Uterus (tissue), 4 donors: ENCODE measurements at places on chromosomes 7 and 10. TPM values are rescaled to one million over a fixed set of nuclear protein-coding genes. Genes with fewer than 3 reads are reported as not detected.

Gene TMEM273
- total RNA-seq = 8.5 TPM

Gene JCAD
- total RNA-seq = 51.0 TPM

Gene ZP3
- total RNA-seq = not detected

Gene GDF10
- not detected for total RNA-seq

Gene MPLKIP
- total RNA-seq = 26.3 TPM

GRCh38 chr7:71186535-71187057, 54.7 kb downstream of the GALNT17 start:
- no peak overlapping the region for H3K4me3 ChIP-seq
- DNase-seq = no peak

DNA sequence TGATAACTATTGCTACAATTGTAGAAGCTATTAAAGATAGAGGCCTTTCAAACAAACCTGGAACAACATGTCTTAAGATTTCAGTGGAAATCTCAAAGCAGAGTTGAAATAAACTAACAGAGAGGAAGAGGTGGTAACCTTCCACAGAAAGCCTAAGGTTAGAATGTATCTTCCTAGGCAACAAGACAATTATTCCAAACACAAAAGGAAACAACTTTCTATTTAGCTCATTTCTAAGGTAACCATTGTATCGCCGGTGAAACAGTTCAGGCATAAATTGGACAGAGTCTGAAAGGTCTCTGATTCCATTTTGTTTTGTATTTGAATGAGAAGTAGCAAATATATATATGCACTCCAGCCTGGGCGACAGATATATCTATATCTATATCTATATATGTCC, 30.7 kb upstream of the HYCC1 start:
- H3K4me3 ChIP-seq = no peak overlapping the region
- H3K27me3 ChIP-seq = no peaks in the 10 kb centered on the region
- DNase-seq = no peak
- H3K27ac ChIP-seq = no peak overlapping the region

- H3K4me3 ChIP-seq = peak overlapping the region; percentile 54
- no peaks in the 10 kb centered on the region for H3K27me3 ChIP-seq
- DNase-seq = no peak
- H3K27ac ChIP-seq = peak overlapping the region; percentile 32
These were observed 1.5 kb downstream of the FAM131B start for GRCh38 chr7:143360788-143361551.

DNA sequence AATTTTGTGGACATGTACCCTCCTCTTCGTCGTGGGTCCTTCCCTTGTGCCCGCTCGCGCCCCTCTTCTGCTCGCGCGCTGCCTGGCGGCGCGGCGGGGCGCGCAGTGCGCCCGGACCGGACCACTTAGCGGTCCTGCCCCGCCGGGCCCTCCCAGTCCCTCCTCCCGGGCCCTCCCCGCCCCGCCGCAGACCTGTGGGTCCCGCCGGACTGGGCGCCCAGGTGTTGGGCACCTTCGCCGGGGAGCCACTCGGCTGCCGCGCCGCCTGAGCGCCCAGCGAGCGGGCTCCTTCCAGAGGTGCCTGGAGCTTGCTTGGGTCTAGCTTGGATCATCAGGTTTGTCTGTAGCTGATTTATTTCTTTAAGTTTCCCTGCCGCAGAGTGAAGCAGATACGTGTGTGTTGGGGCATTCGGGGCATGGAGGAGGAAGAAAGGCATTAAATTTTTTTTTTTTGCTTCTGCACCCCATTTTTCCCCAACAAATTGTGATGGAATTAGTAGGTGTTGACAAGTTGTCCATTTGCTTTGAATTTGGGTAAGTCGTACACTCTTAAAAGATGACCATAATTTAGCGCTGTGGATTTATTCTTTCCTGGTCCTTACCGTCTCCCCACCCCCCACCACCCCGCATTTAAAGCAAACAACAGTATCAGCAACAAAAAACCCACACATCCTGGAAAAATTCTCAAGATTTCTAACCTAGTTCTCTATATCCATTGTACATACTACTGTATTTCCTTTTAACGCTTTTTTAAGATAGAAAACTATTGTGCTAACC, 905 bp downstream of the C1GALT1 start:
- peak; percentile 34 for DNase-seq
- H3K4me3 ChIP-seq = peak overlapping the region; percentile 96
- no peaks in the 10 kb centered on the region for H3K4me1 ChIP-seq
- no peaks in the 10 kb centered on the region for H3K36me3 ChIP-seq
- peak overlapping the region; percentile 95 for H3K27ac ChIP-seq

GRCh38 chr7:155577509-155577905, 31.1 kb upstream of the CNPY1 start:
- H3K27ac ChIP-seq = no peak overlapping the region
- no peak overlapping the region for H3K4me3 ChIP-seq
- H3K4me1 ChIP-seq = no peaks in the 10 kb centered on the region

GRCh38 chr10:17229016-17229716, 1.1 kb downstream of the VIM start:
- H3K27me3 ChIP-seq = no peaks in the 10 kb centered on the region
- H3K4me3 ChIP-seq = peak overlapping the region; percentile 93
- peak; percentile 93 for DNase-seq
- H3K36me3 ChIP-seq = no peaks in the 10 kb centered on the region
- no peaks in the 10 kb centered on the region for H3K4me1 ChIP-seq
- peak overlapping the region; percentile 100 for H3K27ac ChIP-seq

DNA sequence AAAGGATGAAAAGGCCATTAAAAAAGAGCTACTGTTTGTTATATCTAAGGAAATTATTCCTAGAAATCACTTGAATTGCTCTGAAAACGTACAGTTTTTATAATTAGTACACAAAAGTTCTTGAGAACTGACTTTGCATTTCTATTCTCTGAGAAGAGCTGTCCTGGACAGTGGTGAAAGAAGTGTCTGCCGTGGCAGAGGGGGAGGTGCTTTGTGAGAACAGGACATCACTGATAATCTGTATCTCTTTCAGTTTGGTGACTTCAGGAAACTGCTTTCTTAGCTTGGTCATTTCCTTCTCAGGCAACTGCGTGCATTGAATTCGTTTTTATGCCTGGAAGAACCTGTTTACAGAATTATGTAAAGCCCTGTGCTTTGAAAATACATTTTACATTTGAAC, 52.1 kb downstream of the POLL start:
- no peak overlapping the region for H3K27ac ChIP-seq

GRCh38 chr7:149316606-149317005, 54.6 kb downstream of the ZNF783 start:
- no peaks in the 10 kb centered on the region for H3K27me3 ChIP-seq
- H3K4me3 ChIP-seq = no peak overlapping the region
- H3K27ac ChIP-seq = no peak overlapping the region
- DNase-seq = no peak
- no peaks in the 10 kb centered on the region for H3K36me3 ChIP-seq

DNA sequence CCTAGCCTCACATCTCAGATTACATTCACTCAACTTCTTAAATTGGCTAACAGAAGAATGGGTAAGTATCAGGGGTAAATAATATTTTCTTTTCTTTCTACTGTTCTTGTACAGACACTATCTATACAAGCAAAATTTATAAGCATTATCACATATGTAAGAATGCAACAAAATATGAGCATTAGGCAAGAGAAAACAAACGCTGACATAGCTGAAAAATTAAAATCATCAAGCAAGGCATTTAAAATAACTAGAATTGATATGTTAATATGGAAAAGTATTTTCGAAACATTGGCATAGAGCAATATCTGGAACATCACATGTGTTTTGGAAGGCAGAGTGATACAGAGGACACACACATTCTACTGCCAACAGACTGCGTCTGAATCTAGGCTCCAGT, 1175.3 kb upstream of the LRRN3 start:
- no peaks in the 10 kb centered on the region for H3K4me1 ChIP-seq
- no peak for DNase-seq
- no peaks in the 10 kb centered on the region for H3K27me3 ChIP-seq
- H3K27ac ChIP-seq = no peak overlapping the region
- H3K4me3 ChIP-seq = no peak overlapping the region

- DNase-seq = no peak
- H3K36me3 ChIP-seq = no peaks in the 10 kb centered on the region
- H3K27me3 ChIP-seq = no peaks in the 10 kb centered on the region
- no peak overlapping the region for H3K4me3 ChIP-seq
These were observed 57.0 kb downstream of the NUDCD3 start for GRCh38 chr7:44433255-44434022.

DNA sequence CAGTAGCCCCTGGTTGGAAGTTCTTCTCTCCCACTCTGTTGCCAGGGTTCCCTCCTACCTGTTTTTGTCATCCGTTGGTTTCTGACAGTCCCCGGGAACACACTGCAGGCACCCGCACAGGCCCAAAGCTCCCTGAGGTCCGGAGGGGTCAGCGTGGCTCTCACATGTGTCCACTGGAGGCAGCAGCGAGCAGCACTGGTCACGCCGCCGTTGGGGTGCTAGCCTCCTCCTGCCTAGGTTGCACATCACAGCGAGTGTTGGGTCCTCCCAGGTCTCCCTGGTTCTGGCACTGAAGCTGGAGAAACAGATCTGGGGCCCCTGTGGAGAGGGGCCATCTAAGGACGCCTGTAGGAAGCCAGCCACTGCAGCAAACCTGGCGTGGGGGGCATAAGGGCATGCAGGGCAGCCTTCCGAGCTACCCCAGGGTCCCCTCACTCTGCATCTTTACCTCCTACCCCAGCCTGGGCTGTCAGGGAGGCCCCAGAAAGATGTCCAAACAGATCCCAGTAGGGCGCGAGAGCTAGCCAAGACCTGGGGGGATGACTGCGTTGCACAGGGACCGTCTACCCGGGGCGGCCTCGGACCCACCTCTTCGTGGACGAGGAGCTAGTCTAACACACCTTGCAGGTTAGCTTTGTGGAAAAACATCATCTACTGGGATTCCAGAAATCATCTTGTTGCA, 28.9 kb downstream of the LRRC27 start:
- H3K4me1 ChIP-seq = no peaks in the 10 kb centered on the region
- no peaks in the 10 kb centered on the region for H3K27me3 ChIP-seq
- H3K36me3 ChIP-seq = no peaks in the 10 kb centered on the region
- DNase-seq = no peak
- no peak overlapping the region for H3K27ac ChIP-seq
- no peak overlapping the region for H3K4me3 ChIP-seq

DNA sequence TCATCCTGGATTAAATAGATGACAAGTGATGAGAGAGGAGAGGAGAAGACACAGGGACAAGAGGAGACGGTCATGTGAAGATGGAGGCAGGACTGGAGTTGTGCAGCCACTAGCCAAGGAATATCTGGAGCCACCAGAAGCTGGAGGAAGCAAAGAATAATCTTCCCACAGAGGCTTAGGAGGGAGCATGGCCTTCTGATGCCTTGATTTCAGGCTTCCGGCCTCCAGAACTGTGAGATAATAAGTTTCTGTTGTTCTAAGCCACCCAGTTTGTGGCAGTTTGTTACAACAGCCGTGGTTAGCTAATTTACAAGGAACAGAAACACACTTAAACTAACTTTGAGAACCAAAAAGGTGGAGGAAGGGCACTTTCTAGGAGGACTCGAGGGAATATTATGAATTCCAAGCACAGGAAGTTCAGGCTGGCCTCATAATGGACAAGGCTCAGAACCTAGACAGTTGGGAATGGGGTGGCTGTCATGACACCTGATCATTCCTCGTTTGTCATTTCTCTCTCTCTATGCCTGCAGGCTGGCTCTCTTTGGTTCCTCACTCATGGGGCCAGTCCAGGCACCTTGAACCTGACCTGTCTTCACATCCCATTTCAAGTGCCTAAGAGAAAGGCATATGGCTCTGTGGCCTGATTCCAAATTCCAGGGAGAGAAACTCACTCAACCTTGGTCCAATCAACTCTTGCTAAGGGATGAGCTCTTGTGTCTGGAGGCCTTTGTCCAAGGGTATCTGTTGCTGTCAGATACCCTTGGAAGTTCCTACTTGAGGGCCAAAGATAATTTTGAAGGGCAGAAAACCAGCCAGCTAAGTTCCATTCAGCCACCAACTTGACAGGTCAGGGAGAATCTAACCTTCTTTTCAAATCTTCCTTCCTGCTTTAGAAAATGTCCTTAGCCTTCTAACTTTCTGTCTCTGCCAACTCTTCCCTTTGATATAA, 33.5 kb upstream of the PDZD8 start:
- H3K27me3 ChIP-seq = no peaks in the 10 kb centered on the region
- H3K4me1 ChIP-seq = no peaks in the 10 kb centered on the region
- H3K4me3 ChIP-seq = no peak overlapping the region

- H3K27ac ChIP-seq = no peak overlapping the region
- DNase-seq = no peak
- H3K4me1 ChIP-seq = no peaks in the 10 kb centered on the region
- no peaks in the 10 kb centered on the region for H3K36me3 ChIP-seq
These were observed 87.4 kb downstream of the CCDC3 start for GRCh38 chr10:12914111-12914510.

DNA sequence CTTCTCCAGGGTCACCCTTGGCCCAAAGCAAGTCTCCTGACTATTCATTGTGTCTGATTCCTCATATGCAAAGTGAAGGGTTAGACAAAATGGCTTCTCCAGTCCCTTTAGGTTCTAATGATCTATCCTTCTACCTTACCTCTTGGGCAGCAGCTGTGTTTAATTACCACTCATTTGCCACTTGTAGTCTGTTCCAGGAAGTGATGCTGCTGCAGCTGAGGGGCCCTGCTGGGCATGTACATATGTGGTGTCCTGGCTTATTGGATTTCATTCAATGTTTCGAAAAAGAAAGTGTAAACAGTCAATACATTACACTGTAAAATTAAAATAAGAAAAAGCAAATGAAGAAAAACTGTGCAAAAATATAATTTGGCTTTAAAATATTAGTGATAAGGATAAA, 36.6 kb downstream of the SCIN start:
- H3K4me1 ChIP-seq = no peaks in the 10 kb centered on the region
- no peaks in the 10 kb centered on the region for H3K36me3 ChIP-seq
- no peak overlapping the region for H3K4me3 ChIP-seq
- no peaks in the 10 kb centered on the region for H3K27me3 ChIP-seq
- no peak for DNase-seq

DNA sequence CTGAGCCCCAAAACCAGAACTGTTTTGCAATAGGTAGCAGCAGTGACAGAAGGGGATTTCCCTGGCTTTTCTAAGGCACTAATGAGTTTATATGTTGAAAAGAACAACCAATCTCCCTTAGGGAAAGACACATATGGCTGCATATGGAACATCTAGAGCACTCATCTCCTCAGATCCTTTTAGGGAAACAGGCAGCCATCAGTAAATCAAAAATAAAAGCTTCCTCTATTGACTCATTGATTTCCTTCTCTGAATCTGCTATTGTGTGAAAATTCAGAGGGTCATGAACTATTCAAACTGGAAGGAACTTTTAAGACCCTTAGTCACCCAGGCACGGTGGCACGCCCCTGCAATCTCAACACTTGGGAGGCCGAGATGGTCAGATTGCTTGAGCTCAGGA, 110.9 kb upstream of the NANOS1 start:
- H3K36me3 ChIP-seq = no peaks in the 10 kb centered on the region
- H3K4me1 ChIP-seq = peaks cover 5% of the 10 kb centered on the region
- no peak for DNase-seq
- H3K27ac ChIP-seq = no peak overlapping the region

DNA sequence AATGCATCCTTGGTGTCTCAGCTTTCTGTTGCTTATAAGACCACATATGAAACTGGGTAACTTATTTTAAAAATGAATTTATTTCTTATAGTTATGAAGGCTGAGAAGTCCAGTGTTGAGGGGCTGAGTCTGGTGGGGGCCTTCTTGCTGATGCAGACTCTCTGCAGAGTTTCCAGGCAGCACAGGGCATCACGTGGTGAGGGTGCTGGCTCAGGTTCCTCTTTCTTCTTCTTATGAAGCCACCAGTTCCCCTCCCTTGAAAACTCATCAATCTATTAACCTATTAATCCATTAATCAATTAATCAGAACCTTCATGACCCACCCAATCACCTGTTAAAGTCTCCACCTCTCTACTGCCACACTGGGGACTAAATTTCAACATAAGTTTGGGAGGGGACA, 595.6 kb upstream of the NRP1 start:
- no peak overlapping the region for H3K4me3 ChIP-seq
- H3K4me1 ChIP-seq = no peaks in the 10 kb centered on the region
- no peak for DNase-seq
- H3K36me3 ChIP-seq = no peaks in the 10 kb centered on the region
